Natural killer cell treated with Interleukin-12 subunit alpha and Interleukin-12 subunit beta and Interleukin-15 and Interleukin-18, amount 100 ng/mL, for 72 hours (primary cell): ENCODE measurements at places on chromosomes 1 and 21. TPM values are rescaled to one million over a fixed set of nuclear protein-coding genes. Genes with fewer than 3 reads are reported as not detected.

The NCAM2 gene
- not detected for total RNA-seq

The KCNN3 gene
- total RNA-seq, result 0.08 TPM

DNA sequence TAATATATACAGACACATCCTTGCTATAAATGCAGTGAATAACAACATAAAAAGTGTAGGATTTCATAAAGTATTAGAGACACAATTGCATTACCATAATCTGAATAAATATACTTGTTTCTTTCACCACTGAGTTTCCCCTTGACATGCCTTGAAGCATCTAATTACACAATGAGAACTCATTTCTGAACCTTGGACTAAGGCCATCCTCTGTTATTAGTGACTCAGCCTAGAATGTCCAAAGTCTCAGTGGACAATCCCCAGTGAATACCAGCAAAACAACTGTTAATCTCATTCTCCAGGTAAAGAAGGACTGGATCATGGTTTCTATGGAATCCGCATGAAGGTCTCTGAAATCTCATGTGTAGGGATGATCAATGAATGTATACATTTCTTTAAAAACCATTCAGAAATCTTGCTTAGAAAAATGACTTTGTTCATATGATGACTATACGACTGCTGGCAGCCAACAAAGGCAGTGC is at the start of gene OR2L5:
Gene OR2L5, plus strand, starts transcription at position 432 of the 482 bp plus-strand sequence. CDS start 8,288 bp downstream, outside the sequence.
- no peaks in the 10 kb centered on the region for H3K27me3 ChIP-seq
- H3K4me1 ChIP-seq, result no peaks in the 10 kb centered on the region
- no peak for DNase-seq
- no peak within 1 kb of the TSS for H3K4me3 ChIP-seq
- peaks cover 29% of the 10 kb centered on the region for H3K36me3 ChIP-seq

- H3K4me1 ChIP-seq, result no peaks in the 10 kb centered on the region
- DNase-seq, result no peak
- H3K36me3 ChIP-seq, result no peaks in the 10 kb centered on the region
- no peak overlapping the region for H3K4me3 ChIP-seq
These were observed 182.7 kb downstream of the PCP4 start for GRCh38 chr21:40049931-40050290.

DNA sequence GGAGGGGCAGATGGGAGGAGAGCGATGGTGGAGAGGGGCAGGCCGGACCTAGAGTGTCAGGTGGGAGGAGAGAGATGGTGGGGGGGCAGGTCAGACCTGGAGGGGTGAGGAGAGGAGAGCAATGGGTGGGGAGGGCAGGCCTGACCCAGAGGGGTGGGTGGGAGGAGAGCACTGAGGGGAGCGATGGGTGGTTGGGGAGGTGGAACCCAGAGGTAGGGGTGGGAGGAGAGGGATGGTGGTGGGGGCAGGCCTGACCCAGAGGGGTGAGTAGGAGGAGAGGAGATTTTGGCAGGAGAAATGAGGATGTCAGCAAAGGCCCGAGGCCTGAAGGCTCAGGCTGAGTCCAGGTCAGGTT is 157.3 kb upstream of the VAMP3 start:
- H3K36me3 ChIP-seq, result no peaks in the 10 kb centered on the region
- no peak overlapping the region for H3K4me3 ChIP-seq
- H3K4me1 ChIP-seq, result peaks cover 3% of the 10 kb centered on the region
- peak; percentile 34 for DNase-seq
- peaks cover 8% of the 10 kb centered on the region for H3K27me3 ChIP-seq
